RPMI8226 (cell line): ENCODE measurements at places on chromosomes 5 and 9.
A peak's percentile ranks its signal among the peaks of the same experiment; 100 is the strongest.

DNA sequence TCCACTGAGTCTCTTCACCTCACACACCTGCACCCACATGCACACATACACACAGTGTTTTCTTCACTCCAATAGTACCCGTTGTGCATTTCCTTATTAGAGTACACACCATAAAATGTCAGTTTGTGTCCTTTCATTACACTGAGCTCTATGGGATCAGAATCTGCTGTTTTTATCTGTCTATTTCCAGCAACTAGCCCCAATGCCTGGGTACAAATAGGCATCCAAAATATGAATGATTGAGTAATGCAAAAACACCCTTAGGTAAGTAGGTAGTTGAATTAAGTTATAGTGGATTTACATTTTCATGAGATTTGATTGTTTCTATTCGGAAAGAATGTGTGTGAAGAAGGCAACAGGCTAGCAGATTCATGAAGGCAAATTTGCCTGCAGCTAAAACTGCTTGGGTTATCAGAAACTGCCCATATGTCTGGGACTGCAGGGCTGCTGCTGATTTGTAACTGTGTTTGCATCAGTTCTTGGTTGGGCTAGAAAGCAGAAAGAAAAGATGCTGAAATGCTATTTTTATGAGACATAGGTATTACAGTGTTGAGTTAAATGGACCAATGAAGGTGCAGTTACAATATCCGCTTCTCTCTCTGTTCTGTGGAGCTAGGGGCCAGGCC is 26.9 kb downstream of the PPP3R2 start:
- no peak for DNase-seq

GRCh38 chr5:156354571-156354970 is 27.6 kb downstream of the SGCD start:
- DNase-seq = no peak

- DNase-seq = peak; percentile 3
Observed at GRCh38 chr5:136686192-136686872, 321.0 kb upstream of the TRPC7 start.

DNA sequence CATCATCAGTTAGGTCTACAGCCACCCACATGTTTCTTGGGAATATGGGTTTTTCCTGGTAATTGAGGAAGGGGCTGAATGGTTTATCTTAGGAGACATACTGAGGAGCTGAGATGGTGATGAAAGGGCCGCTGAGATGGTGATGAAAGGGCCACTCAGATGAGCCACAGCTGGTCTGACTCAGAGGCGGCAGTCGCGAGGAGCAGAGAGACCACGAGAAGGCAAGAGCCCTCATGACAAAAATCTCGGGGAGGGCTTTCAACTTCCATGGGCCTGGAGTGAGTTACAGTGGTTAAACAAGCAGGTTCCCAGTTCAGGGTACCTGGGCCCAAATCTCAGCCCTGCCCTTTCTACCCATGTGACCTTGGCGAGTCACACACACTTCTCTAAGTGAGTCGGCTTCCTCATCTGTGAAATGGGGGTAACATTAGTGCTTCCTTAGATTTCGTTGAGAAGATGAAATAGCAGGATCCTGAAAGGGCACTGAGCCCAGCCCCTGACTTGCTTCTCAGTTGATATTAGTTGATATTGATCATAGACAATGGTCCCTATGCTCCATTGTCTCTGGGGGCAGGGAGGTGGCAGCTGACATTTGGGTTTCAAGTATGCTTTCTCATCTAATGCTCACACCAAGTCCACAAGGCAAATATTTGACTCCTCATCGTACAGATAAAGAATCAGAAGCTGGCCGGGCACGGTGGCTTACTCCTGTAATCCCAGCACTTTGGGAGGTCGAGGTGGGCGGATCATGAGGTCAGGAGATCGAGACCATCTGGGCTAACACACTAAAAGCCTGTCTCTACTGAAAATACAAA is 169.5 kb downstream of the RGS3 start:
- no peak for DNase-seq

GRCh38 chr5:58497386-58497785 is 6.2 kb downstream of the GAPT start:
- DNase-seq = no peak

DNA sequence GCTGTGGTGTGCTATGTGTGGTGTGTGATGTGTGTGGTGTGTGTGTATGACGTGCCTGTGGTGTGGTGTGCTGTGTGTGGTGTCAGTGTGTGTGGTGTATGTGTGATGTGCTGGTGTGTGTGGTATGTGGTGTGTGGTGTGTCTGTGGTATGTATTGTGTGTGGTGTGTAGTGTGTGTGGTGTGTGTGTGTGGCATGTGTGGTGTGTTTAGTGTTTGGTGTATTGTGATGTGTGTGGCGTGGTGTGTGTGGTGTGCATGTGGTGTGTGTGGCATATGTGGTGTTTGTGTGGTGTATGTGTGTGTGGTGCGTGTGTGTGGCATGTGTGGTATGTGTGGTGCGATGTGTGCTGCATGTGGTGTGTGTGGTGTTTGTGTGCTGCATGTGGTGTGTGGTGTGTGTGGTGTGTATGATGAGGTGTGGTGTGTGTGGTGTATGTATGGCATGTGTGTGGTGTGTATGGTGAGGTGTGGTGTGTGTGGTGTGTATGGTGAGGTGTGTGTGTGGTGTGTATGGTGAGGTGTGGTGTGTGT is 18.3 kb upstream of the RNU6ATAC start:
- DNase-seq = no peak

- peak; percentile 48 for DNase-seq
Observed at GRCh38 chr9:90142580-90142979, 500.0 kb downstream of the DIRAS2 start.

DNA sequence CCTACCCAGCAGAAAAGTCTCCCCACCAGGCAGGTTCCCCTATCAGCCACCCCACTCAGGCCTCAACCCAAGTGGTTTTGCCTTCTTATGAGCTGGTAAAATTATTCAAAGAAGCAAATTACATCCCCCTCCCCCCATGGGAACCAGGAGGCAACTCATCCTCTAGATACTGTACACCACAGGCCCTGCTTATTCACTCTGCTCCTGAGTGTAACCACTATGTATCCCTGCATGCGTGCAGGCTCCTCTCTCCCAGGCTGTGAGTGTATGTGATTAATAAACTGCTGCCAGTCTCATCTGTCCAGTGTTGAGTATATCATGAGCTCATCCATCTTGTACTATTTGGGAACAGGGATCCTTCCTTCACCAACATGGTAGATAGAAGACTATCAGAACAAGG is 8.6 kb downstream of the KCTD16 start:
- no peak for DNase-seq

DNA sequence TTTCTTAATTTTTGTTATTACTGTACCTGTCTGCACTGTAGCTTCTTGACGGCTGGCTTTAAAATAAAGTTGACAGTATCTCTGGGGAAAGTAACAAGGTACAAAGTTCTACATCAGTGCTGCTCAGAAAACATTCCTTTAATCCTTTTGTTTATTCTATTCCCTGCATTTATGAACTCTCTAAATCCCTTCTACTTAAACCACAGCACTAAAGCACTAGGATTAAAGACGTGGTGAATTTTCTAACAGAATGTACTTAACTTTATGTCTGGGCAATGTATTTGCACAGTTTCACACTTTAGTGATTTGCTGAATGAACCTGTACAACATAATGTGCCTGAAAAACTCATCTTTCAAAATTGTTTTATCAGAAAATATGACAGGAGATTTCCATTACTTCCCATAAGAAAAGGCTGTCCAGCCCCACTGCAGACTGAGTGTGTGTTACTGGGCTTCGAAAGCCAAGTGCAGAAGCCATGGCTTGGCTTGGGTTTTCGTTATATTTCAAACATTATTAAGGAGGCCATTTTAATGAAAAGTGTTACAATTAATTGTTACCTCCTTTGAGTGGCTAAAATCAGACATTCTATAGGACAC is 43.8 kb downstream of the LHFPL2 start:
- no peak for DNase-seq

GRCh38 chr5:167888393-167888792 is 403.1 kb upstream of the WWC1 start:
- DNase-seq = no peak

DNA sequence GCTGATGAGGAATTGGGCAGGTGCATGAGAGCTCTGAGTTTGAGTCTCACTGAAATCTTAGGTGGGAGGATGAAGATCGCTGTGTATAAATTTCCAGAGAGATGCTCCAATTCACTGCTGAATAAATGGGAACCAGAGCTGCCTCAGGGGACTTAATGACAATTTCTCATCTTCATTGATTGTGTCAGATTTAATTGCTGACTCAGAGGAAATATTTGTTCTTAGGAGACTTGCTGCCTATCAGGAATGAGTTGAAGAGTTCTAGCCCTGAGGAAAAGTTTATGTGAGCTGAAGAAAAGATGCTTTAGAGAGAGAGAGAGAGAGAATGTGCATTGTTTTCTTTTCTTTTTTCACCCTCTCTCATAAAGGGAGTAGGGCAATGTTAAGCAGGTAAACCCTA is 827.5 kb upstream of the WWC1 start:
- no peak for DNase-seq

DNA sequence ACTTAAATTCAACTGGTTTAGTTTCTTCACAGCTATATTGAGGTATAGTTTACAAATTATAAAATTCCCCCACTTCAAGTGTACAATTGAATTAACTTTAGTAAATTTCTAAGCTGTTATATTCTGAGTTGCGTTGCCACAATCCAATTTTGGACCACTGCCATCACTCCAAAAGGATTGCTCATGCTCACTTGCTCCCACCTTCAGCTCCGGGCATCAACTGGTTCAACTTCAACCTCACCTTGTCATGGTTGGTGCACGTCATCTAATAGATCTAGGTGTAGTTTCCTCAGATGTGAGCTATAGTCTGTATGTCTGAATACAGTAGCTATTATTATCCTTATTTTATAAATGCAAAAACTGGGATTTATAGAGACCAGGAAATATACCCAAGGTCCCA is 942.5 kb upstream of the WWC1 start:
- DNase-seq = no peak

- peak; percentile 100 for DNase-seq
Observed at GRCh38 chr9:128723866-128724743, at the start of gene ZDHHC12. TSS of gene ZDHHC12 (minus strand) at chr9:128724127. CDS start at chr9:128724093, 34 bp downstream.

DNA sequence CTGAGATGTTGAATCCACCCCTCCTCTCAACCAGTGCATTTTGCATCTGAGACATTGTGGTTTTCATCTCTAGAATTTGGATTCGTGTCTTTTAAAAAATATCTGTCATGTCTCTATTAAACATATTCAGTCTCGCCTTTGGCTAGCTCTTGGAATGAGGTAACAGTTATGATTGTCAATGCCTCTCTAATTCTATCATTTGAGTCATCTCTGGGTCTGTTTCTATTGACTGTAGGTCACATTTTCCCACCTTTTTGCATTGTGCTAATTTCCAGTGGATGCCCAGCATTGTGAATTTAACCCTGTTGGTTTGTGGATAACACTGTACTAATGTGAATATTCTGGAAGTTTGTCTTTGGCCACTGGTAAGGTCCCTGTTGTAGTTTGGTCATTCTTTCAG is 8.4 kb upstream of the SLC6A3 start:
- no peak for DNase-seq

- peak; percentile 39 for DNase-seq
Observed at GRCh38 chr9:93265301-93265971, 81.5 kb downstream of the WNK2 start.

- DNase-seq = peak; percentile 74
Observed at GRCh38 chr9:131677444-131678180, 62.3 kb downstream of the RAPGEF1 start.

GRCh38 chr9:106581973-106582372 is 281.0 kb upstream of the ZNF462 start:
- no peak for DNase-seq

GRCh38 chr5:52577546-52577945 is 210.2 kb upstream of the ITGA1 start:
- no peak for DNase-seq

GRCh38 chr9:68685770-68686169 is 19.3 kb upstream of the PIP5K1B start:
- DNase-seq = peak; percentile 69

GRCh38 chr9:12989669-12990068 is 214.8 kb downstream of the LURAP1L start:
- DNase-seq = no peak

DNA sequence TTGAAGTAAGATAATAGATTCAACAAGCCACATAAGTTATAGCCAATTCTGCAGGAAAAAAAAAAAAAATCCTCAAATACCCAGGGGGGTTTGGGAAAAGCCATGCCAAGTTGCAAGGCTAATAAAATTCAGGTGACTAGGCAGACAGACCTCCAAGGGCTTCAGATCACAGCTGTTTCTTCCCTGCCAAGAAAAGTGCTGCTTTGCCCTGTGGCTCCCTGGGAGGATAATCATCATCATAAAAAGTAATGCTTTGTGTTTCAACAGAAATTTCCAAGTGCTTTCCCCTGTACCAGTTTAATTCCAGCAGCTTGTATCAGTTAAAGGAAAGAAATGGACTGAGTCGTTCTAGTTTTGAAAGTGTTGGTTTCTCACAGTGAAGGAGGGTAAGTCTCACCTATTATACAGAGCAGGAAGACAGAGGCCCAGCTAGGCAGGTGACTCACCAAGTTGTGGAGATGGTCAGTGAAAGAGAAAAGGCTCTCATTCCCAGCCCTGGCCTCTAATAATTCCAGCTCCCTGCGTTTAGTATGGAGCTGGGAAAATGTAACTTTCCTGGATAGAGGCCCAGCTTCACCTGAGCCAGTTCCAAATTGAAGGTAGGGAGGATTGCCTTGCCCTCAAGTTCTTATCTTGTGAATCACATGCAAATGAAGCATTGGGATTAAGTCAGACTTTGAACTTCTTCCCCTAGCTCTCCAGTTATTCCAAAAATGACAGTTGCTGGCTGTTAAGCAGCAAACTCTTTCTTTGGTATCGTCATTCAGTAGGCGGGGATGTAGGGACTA is 263.4 kb downstream of the GRIA1 start:
- no peak for DNase-seq

GRCh38 chr9:135221951-135222631 is 134.6 kb downstream of the OLFM1 start:
- peak; percentile 30 for DNase-seq

DNA sequence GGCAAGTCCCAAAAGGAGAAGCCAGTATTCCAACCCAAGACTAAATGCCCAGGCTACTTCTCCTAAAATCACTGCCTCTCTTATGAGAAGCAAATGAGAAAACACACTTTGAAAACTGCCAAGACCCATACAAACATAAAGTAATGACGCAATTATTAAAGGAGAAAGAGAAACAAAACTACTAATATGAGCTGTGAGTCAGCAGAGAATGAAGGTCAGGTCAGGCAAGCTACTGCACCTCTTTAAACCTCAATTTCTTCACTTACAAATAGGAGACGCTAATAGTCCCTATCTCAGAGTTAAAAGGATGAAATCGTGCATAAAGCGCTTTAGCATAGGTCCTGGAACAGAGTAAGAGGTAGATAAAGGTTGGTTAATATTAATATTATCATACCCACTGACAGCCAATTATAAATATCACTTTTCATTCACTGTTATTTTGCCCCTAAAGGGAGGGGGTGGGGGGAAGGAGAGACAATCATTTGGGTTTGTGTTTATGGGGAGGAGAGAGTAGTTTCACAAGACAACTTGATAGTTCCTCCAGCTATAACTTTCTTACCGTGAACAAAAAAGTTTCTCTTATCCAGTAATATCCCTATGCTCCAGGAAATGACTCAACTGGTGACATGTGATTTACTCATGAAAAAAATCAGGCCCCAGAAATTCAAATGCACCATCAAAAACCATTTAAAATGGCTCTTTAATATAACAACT is 3.6 kb downstream of the PSMB7 start:
- DNase-seq = no peak
